CD8-positive, alpha-beta memory T cell (primary cell): ENCODE measurements at places on chromosomes 6 and 20. TPM values are rescaled to one million over a fixed set of nuclear protein-coding genes. Genes with fewer than 3 reads are reported as not detected.

The IRF4 gene
- 703 TPM for total RNA-seq

- DNase-seq = no peak
Observed at GRCh38 chr6:475314-475713, 83.8 kb downstream of the IRF4 start.

GRCh38 chr6:11902527-11902926 is 109.6 kb upstream of the HIVEP1 start:
- no peak for DNase-seq

- no peak for DNase-seq
Observed at GRCh38 chr6:44105146-44105545, 22.1 kb downstream of the MRPL14 start.

- DNase-seq = no peak
Observed at GRCh38 chr6:5772408-5773120, 234.2 kb downstream of the NRN1 start.
